ENCODE measurements at places on chromosomes 12 and 14.

GRCh38 chr14:73142216-73142615 lies 5.9 kb downstream of the PSEN1 start:
- DNase-seq: no peak

DNA sequence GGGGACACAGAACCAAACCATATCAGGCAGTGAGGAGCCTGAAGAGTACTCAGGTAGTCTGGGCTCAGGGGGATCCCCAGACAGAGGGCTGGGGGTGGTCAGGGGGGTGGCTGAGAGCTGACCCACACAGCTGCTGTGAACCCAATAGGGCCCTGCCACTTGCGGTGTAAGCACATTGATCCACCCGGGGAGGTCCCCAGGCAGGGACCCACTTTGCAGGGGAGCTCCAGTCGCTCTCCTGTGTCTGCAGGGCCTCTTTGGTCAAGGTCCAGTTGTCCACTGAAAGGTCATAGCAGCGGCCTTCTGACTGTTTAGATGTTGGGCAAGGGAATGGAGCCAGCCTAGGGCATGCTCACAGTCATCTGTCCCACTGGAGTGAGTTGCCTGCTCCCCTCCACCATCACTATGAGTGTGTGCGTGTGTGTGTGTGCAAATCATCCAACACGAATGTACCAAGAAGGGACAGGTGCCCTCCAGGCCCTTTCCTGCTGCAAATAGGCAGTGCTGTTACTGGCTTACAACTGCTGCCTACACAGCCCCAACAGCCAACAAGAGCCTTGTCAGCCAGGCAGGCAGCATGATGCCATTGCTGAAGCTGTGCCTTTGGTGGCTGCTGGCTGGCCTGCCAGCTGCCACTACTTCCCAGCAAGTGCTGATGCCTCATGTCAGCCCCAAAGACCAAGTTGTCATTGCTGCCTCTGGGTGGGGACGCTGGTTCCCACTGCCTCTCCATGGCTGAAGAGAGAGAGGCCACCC lies 71.3 kb downstream of the TSPAN11 start:
- no peak for DNase-seq

DNA sequence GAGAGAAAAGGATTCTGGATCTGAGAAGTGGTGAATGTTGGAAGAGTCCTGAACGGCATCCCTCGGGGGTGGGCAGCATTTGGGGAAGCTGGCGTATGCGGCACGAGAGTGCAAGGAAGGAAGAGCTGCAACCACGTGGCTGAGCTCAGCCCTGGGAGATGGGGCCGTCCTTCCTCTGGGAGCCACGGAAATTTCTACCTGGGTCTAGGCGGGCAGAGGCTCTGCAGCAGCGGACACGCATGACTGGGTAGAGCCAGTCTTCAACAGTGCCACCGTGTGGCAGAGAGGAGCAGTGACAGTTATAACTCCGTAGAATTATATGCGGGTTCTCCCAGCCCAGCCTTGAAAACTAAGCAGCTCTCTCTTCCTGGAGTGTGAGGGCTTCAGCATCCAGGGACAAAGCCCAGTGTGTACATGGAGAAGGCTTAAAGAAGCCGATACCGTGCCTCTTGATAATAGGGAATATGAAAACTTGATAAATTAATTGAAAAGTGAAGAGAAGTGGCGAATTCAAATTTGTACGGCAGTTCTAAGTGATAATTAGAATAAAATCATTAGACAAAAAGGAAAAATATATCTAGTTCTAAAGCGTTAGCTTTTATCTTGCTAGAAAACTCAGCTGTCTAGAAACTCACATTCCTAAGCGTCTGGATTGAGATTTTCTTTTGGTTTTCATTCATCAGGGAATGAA lies 82.9 kb upstream of the STXBP6 start:
- DNase-seq: peak; percentile 69

DNA sequence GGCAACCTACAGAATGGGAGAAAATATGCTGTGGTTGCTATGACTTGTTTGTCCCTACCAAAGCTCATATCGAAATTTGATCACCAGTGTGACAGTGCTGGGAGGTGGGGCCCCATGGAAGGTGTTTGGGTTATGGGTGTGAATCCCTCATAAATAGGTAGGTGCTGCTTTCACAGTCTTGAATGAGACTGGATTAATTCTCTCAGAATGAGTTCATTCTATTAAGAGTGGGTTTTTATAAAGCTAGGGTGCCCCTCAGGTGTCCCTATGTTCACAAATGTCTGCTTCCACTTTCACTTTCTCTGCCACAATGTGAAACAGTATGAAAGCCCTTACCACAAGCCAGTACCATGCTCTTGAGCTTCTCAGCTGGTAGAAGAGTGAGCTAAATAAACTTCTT lies 133.5 kb downstream of the CPNE8 start:
- no peak for DNase-seq

DNA sequence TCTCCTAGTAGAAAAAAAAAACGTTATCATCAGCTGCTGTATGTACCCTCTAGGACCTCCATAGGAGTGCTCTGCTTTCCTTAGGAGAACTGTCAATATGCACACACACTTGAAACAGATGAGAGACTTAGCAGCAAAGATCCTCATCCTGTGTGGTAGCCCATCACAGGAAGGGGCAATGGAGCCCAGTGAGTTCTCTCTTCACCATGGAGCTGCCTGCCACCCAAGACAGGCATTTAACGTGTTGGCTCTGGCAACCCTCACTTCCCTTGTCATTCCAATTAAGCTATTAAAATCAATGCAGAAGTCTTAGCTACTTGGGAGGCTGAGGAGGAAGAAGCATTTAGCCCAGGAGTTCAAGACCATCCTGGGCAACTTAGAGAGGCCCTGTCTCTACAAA lies 64.8 kb upstream of the PLEKHA5 start:
- no peak for DNase-seq

DNA sequence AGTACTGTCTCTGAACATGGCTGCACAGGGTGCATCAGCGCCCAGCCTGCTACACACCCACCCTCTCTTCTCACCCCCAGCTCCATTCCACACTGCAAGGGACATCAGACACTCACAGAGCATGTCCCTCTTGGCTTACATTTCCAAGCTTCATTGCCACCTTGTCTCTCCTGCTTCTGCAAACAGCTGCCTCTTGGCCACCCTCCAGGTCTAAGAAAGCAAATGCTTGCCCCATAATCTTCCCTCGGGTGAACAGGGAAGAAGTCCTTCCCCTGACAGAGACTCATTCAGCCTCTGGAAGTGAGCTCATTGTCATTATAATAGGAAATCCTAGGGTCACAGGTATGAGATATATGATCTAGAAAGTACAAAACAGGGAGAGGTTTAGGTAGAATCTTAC lies 505.2 kb downstream of the RMST start:
- no peak for DNase-seq
